ELR (cell line): ENCODE measurements at places on chromosomes 2 and 18.

GRCh38 chr2:10588931-10589330 lies 100.8 kb downstream of the NOL10 start:
- no peak for DNase-seq

DNA sequence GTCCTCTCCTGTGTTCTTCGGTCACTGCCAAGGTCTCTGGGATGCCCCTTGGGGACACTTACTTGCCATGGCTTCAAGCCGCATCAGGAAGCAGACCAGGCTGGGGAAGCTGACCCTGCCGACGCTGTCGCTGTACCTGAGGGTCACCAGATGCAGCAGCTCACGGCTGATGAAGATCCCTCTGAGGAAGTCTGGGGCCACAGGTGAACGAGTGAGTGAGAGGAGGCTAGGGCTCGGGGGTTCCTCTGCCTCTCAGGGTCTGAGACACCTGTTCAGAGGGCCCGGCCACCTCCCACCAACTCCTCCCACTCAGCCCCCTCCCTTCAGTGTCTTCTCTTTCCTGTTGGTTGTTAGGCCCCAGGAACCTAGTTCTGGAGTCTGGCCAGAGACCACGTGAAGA lies 74.9 kb downstream of the CAPN13 start:
- no peak for DNase-seq

GRCh38 chr2:59560769-59561168 lies 992.7 kb downstream of the BCL11A start:
- no peak for DNase-seq

GRCh38 chr2:171244466-171244969 lies 83.8 kb upstream of the TLK1 start:
- peak; percentile 42 for DNase-seq

GRCh38 chr2:239778042-239778851 lies 246.9 kb downstream of the NDUFA10 start:
- DNase-seq = no peak

DNA sequence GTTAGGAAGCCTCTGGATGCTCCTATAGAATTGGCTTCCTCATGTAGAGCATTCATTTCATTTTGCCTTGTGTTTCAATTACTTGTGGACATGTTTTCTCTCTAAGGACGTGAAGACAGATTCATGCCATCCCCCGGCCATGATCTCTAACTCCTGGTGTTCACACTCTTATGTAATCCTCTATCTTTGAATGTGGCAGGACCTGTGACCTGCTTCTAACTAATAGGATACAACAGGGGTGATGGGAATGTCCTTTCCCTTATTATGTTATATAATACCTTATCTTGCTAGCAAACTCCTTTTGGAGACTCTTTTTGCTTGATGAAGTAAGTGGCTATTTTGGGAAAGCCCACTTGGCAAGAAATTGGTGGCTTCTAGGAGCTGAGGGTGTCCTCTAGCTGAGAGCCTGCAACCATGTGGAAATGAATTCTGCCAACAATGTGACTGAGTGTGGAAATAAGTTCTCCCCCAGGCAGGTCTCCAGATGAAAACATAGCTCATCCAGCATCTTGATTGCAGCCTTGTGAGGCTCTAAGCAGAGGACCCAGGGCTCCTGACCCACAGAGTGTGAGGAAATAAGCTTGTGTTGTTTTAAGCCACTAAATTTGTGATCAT lies 13.8 kb downstream of the DPYSL5 start:
- no peak for DNase-seq

DNA sequence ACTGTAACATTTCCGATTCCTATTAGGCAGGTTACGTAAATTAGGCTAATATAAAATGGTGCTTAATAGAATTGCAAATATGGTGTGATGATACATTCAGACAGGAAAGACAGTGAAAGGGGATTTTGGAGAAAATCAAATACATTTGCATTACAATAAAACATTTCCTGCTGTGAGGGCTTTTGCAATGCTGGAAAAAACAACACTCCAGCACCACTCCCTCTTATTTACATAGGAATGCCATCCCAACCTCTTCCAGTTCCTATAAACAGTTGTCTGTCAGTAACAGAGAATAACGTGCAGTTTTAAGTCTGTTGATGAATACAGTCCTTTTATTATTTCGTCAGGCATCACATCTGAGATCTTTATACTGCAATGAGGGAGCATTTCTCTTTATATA lies 298.8 kb upstream of the FANCL start:
- peak; percentile 47 for DNase-seq

DNA sequence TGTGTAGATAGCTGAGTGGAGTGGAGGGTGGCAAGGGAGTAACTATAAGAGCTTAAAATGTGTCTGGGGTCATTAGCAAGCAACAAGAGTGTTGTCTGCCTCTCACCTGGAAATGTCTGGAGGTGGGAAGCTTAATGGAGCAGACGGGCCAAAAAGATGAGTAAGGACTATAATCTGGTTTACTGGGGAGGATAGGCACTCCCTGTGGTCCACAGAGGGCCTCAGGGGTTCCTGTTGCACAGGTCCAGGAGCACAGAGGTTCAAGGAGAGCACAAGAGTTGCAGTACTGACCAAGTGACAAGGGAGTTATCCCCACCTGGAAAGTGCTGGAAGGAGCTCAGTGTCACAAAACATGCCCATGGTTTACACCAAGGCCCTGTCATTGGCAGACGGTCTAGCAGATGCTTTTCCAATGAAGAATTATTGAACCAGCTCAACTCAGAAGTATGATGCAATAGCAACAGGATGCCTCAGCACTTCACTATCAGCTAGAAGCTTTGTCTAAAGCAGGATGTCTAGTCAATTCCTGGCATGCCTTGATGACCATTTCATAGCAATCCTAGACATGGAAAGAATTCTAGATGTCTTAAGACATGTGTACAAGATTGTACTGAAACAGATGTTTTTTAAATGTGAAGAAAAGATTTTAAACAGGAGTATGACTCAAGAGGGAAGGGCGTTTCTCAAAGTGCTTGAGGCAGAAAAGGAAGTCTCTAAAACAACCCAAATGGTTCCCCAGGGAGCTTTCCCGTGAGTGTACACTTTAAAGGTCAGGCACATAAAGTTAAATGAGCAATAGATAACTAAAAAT lies 62.9 kb upstream of the SERPINE2 start:
- DNase-seq = peak; percentile 95

DNA sequence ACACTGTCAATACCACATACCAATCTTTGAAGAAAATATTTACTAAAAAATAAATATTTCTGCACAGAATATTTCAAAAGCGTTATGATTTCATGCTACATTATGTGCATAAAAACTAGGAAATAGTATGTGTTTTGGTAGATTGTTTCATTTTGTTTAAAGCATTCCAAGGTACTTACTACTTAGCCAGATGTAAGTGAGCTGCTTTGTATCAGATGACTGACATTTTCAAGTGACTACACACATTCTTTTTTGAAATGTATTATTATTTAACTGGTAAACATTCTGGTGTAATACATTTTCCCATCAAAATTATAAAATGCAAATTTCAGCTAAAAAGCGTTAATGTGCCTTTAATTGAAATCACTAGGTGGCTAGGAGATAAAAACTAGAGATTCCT lies 21.5 kb downstream of the GCA start:
- peak; percentile 2 for DNase-seq
